ENCODE measurements at places on chromosomes 2 and 18.

DNA sequence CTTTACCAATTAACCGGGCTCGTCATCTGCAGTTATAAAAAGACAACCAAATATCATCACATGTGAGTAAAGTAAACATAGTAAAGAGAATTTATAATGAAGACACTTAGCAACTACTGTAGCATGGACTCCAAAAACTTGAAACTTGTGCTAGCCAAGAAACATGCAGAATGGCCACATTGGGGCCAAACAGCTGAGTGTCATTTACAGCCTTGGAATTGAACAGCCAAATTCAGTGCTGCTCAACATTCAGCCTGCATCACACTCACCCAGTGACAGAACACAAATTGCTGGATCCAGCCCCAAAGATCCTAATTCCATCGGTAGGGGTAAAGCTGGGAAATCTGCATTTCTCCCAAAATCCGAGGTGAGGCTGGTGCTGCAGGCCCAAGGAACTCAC, 224.8 kb upstream of the GYPC start:
- no peak for DNase-seq

GRCh38 chr2:235685024-235685721, 191.3 kb downstream of the AGAP1 start:
- no peak for DNase-seq

GRCh38 chr2:211836409-211836808, 702.2 kb downstream of the ERBB4 start:
- DNase-seq = no peak

DNA sequence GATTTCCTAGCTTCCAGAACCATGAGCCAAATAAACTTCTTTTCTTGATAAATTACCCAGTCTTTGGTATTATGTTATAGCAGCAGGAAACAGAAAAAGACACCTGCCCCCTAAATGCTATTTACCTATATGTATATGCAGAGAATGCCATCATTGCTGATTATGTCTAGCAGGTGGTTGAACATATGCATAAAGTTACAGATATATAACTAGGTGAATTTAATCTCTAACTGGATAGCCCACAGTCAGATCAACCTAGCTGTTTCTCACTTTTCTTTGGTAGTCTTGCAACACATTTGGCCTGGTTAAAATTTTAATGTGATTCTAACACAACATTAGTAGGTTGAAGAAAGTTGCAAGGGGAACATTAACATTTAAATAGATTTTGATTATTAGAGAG, 7.1 kb upstream of the CERS6 start:
- DNase-seq = no peak
